Retinal pigment epithelial cell (primary cell): ENCODE measurements at places on chromosomes 16 and 17.
A peak's percentile ranks its signal among the peaks of the same experiment; 100 is the strongest.

GRCh38 chr17:3845621-3846436 lies at the start of gene NCBP3:
TSS of gene NCBP3 (minus strand) at chr17:3846246. CDS start at chr17:3846223, 23 bp downstream.
- DNase-seq: peak; percentile 56

- DNase-seq: no peak
Observed at GRCh38 chr16:11964761-11965551, at the start of gene TNFRSF17. TSS of gene TNFRSF17 (plus strand) at chr16:11965210. CDS start at chr16:11965325, 115 bp downstream.

DNA sequence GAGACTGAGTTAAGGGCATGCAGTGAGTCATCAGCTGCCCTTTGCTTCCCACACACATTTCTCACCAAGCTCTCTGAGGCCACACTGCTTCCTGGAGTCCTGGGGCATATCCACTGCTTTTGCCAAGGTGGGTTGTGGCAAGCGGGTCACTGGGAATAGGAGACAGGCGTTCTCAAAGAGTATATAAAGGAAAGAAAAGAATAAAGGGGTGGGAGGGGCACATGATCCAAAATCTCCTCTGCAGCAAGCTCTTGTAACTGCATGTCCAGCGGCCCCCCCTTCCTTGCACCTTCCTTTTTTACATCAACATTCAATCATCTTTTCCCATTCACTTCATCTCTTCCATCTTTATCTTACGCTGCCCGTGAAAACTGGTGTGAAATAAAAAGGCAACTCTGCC lies 259.1 kb upstream of the RPL38 start:
- DNase-seq: no peak

DNA sequence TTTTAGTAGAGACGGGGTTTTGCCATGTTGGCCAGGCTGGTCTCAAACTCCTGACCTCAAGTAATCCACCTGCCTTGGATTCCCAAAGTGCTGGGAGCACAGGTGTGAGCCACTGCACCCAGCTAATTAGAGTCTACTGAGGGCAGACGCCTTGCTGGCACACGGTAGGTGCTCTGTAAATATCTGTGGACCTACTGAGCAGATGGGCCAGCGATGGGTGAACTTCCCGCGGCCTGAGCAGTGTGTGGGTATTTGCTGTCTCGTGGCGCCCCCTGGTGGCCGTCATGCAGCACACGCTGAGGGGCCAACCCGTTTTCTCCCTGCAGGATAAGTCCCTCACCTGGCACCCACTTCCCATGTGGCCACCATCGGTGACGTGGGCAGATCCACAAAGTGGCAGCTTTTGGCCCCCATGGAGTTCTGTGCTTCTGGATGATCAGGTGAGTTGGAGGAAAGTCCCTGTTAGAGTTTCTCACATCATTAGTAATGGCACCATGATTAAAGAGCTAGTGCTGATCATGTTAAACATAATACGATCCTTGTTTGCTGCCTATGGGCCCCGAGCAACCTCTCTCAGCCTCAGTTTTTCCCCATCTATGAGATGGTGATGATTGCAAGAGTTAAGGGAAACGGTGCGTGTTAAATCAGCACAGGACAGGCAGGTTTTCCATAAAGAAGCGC lies 40.7 kb downstream of the ZDHHC7 start:
- no peak for DNase-seq

DNA sequence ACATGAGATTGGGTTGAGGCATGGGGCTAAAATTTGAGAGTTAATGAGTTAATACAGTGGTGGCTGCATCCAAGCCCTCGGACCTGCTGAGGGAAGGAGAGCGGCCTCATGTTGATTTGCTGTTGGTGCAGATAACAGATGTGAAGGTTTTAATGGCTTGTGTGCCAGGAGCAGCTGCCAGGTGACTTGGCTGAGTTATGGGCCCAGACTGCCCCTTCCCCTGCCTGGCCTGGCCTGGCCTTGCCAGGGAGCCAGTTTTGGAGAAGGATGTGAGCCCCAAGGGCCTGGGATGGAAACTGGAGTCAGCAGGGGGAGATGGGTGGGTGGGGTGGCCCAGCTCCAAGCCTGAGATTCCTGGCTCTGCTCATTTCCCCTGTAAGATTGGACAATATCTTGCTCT lies 230.1 kb downstream of the CBLN1 start:
- no peak for DNase-seq

GRCh38 chr17:14693382-14693781 lies 392.5 kb downstream of the HS3ST3B1 start:
- no peak for DNase-seq

DNA sequence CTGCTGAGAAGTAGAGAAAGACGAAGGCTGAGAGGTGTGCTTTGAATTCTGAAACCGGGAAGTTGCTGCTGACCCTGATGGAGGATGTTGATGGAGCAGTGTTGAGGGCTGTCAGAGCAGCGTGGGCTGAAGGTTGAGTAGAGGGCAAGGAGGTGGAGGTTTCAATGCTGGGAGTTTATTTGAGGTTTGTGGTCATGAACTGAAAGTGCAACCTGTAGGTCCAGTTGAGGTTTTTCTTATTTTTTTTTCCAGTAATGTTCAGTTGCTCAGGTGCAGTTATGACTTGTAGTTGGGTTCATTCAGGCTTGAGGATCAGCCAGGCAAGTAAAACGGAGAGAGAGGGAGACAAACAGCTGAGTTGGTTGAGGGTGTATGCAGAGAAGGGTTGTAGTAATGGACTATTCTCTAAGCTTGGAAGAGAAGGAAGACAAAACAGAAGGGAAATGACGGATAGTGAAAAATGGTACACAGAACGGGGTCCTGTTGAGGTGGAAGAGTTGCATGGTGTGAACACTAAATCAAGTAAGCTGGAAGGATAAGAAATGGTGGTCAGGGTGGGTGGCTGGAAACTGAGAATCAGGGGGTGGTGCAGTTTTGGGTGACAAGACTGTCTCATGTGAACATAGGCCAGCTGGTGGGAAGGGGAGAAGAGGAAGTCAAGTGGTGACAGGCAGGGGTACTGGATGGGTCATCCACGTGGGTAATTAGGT lies 8.7 kb upstream of the UBE2G1 start:
- no peak for DNase-seq

DNA sequence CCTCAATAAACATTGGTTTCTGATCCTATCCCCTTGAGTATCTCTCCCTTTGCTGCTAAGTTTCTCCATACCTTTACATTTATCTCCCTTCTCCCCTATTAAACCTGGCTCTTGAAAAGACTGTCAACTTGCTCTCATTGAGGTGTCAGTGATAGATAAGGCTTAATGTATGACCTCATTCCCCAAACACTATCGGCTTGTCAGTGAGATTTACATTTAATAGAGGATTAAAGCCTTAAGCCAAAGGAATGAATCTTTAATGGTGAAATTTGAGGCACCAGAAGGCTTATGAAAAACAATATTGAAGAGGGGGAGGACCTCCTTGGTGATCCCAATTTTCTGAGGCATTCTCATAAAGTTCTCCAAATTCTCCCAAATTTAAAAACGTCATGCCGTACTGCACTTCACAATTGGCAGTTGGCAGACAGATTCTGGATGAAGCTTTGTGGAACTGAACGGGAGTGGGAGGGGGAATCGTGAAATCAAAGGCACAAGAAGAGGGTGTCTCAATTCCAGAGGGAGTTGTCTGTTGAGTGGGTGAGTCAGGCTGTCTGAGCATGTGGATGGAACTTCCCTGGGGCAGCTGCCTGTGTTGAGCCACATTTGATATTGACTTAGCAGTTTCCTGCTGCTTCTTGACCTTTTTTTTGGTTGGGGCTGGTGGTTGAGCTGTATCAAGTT lies 478.8 kb downstream of the NPIPA7 start:
- DNase-seq: no peak

DNA sequence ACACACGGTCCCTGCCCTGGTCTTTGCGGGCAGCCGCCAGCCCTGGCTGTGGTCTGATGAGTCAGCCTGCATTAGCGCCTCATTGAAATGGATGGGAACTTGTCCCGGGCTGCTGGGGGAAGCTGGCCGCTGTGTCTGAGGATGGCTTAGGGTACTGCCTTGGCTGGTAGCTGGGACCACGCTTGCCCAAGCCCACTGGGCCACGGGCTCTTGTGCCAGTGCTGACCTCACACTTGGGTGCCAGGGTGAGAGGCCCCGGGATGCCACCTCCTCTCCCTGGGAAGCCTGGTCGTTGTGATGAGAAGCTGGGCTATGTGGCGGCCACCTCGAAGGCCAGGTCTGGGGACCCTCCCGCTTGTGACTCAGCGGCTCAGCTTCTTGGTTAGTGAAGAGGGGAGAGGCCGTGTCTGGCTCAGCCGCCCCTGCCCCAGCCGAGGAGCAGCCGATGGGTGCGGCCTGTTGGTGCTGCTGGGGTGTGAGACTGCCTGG lies 10.7 kb downstream of the CACNA1H start:
- DNase-seq: no peak

GRCh38 chr17:82059272-82060000 lies 6.2 kb downstream of the DUS1L start:
- DNase-seq: no peak

DNA sequence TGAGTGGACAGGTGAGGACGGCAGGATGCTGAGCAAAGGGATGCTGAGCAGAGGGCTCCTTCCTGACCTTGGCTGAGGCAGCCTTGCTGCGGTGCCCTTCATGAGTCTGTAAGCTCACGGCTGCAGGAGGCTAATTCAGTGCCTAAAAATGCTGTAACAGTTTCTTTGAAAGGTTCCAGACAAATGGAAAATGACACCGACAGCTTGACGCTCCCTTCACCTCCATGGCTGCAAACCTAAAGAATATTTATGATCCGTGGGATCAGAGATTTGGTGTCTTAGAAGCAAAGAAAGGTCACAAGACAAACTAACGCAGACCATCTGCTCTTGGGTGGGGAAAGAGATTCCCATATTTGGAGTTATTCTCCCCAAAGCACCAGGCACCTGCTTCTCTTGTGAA lies 28.0 kb downstream of the TOM1L2 start:
- DNase-seq: no peak

DNA sequence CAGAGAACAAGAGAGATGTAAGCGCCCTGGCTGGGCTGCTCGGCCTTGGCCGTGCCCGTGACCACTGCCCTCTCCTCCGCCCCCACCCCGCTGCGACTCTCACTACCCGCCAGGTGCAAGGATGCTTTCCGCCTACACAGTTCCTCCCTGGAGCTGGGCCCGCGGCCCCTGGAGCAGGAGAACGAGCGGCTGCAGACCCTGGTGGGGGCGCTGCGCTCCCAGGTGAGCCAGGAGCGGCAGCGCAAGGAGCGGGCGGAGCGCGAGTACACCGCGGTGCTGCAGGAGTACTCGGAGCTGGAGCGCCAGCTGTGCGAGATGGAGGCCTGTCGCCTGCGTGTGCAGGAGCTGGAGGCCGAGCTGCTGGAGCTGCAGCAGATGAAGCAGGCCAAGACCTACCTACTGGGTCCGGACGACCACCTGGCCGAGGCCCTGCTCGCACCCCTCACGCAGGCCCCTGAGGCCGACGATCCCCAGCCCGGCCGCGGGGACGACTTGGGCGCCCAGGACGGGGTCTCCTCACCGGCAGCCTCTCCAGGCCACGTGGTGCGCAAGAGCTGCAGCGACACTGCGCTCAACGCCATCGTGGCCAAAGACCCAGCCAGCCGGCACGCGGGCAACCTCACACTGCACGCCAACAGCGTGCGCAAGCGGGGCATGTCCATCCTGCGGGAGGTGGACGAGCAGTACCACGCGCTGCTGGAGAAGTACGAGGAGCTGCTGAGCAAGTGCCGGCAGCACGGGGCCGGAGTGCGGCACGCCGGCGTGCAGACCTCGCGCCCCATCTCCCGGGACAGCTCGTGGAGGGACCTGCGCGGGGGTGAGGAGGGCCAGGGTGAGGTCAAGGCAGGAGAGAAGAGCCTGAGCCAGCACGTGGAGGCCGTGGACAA lies 9.2 kb upstream of the MRPL58 start:
- no peak for DNase-seq

DNA sequence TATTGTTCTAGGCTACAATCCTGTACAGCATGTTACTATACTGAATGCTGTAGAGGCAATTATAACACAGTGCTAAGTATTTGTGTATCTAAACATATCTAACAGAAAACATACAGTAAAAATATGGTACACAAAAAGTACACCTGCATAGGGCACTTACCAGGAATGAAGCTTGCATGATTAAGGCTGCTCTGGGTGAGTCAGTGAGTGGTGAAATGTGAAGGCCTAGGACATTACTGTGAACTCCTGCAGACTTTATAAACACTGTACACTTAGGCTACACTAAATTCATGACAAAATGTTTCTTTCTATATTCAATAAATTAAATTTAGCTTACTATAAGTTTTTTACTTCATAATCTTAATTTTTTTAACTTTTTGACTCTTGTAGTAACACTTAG lies 37.1 kb downstream of the AMFR start:
- no peak for DNase-seq

- DNase-seq: no peak
Observed at GRCh38 chr17:65593092-65593854, 31.8 kb upstream of the AXIN2 start.

DNA sequence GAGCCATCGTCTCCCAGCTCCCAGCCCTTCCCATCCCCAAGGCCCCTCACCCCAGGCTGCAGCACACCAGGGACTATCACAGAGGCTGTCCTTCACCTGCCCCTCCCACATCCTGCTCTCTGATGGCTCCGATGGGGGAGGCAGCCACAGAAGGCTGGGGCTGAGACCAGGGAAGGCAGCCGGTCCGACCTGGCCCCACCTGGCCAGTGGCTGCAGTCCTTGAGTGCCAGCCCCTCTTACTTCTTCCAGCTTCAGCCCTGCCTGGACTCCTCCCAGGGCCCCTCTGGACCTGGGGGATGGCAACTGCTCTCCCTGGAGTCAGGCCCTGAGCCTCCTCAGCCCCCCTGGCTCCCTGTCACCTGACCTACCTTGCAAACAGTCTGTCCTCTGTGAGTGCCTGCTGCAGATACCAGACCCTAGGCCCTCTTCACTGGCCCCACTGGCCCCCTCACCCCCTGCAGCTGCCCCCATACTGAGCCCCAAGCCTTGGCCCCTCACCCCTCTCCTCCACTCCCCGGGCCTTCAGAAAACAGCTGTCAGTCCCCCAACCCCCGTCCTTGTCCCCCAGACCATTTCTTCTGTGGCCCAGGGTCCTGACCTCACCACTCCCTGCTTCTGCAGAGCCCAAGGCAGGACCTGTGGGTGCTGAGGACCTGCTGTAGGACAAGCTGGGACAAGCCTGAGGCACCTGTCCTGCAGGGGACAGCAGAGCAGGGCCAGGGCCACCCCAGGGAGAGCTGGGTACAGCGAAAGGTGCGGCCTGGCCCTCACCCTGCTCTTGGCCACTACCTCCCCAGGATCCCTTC lies 12.6 kb upstream of the SRRM2 start:
- DNase-seq: no peak
